ENCODE measurements at places on chromosomes 16 and 17.

- DNase-seq: no peak
Measured at GRCh38 chr17:34581446-34582184, 2.2 kb downstream of the TMEM132E start.

DNA sequence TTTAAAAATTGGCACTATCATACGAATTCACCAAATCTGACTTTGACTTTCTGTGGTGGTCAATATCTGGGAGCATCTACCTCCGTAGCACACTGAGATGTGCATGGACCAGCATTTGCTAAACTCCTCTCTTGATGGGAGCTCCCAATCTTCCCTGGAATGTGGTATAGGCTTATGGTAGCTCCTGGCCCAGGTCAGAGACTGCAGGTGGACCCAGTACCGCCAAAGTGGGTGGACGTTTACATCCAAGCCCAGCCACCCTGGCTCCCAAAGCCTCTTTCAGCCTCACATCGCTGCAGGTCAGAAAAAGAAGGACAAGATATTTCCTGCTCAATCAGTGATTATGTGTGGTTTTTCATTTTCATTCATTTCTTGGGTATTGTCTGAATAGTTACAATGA, 43.1 kb upstream of the NKD1 start:
- DNase-seq: no peak

GRCh38 chr16:84780544-84781376, 39.0 kb upstream of the CRISPLD2 start:
- DNase-seq: no peak

- no peak for DNase-seq
Measured at GRCh38 chr17:27810902-27811557, 10.7 kb upstream of the NOS2 start.

DNA sequence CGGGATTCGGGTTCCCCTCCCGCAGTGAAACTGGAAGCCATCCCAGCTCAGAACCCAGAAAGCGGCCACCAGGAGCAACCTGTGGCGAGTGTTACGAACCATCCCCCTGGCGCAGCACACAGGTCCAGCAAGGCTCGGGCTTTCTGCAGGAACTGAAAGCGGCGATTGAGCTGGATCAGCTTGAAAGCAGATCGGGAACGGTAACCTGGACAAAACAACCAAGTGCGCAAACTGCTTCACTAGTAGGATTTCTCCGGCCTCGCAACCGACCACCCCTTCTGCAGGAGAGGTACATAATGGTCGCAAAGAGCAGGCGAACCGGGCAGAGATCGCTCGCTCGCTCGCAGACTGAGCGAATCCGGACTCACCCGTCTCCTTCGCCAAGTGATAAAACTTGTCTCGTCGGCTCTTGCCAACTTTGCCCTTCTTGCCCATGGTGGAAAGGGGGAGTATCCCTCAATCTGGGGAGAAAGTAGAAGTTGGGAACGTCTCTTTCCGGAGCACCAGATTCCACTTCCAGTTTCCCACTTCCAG, 696 bp upstream of the PSMC5 start:
- no peak for DNase-seq

DNA sequence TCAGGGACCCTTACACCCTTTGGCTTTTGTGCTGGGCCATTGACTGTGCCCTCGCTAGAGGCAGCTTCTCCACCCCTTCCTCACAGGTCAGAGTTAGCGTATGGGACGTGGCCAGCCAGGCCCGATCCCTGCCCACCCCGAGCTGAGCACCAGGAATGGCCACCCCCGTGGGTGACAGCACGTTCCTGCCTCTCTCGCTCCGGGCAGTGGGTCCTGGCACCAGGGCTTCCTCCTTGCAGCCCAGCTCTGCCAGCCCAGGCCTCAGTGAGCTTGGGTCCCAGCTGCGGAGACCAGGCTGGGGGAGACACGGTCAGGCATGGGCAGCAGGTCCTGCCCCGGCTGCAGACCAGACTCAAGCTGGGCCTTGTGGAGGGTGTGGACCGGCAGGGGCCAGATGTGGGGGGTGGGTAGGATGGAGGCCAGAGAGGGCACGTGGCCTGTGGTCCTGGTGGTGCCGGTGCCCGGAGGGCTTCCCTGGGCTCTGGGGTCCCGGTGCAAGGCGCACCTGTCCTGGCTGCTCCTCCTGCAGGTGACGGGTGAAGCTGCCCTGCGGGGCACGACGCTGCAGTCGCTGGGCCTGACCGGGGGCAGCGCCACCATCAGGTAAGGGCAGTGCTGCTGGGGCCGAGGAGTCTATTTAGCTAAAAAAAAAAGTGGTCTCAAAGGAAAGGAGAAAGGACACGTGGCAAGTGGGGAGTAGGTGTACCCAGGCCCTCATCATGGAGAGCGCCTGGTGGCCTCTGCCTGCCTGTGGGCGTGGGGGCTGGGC, 18.2 kb downstream of the ASPSCR1 start:
- no peak for DNase-seq

DNA sequence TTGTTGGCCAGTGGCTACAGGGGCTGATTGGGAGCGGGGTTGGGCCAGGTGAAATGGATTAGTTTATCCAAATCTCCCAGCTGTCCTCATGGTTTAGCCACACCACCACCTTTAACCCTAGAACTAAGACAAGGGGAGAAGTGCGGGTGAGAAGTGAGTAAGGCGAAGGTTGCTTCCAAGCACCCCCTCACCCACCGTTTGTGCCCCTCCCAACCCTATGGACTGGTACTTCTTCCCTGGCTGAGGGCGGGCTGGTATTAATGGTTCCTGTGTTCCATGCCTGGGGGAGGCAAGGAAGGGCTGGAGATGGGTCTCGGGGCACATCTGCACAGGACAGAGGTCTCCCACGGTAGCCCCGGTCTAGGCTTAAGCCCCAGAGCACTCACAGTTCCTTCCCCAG, 25.1 kb downstream of the NT5M start:
- no peak for DNase-seq

DNA sequence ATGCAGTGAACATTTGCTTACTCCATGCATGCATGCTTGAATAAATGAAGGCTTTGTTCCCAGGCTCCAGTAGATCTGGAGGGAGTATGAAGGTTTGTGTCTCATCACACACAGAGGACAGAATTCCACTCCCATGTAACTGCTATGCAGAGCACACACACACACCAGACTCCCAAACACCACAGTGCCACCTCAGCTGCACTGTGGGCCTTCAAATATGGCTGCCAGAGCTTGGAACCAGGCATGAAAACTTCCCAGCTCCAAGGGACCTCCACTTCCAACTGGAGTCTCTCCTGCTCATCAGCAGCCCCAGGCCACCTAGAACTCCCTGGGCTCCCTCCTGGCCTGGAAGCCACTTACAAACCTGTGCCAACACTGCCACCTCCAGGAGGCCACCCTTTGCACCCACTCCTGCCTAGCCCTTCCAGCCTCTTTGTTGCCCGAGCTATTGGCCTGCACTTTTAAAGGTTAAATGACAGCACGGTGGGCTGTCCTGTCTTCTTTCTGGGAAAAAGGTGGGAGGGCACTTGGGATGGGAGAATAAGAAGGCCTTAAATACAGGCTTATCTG, 151.2 kb downstream of the ZNF423 start:
- DNase-seq: no peak

- no peak for DNase-seq
Measured at GRCh38 chr16:88526906-88527185, 43.4 kb upstream of the ZC3H18 start.

DNA sequence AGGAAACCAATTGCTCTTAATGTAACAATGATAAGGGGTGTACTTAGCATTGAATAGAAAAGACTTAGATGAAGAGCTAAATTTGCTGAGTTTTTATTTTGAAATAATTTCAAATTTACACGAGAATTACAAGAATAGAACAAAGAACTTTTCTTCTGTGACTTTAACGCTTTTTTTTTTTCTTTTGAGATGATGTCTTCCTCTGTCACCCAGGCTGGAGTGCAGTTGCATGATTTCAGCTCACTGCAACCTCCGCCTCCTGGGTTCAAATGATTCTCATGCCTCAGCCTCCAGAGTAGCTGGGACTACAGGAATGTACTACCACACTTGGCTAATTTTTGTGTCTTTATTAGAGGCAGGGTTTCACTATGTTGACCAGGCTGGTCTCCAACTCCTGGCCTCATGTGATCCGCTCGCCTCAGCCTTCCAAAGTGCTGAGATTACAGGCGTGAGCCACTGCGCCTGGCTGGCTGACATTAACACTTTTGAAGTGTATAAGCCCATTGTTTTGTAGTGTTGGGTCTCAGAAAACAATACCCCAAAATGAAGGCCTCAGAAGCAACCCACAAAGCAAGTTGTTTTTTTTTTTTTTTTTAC, 2.1 kb downstream of the TEN1 start:
- no peak for DNase-seq

DNA sequence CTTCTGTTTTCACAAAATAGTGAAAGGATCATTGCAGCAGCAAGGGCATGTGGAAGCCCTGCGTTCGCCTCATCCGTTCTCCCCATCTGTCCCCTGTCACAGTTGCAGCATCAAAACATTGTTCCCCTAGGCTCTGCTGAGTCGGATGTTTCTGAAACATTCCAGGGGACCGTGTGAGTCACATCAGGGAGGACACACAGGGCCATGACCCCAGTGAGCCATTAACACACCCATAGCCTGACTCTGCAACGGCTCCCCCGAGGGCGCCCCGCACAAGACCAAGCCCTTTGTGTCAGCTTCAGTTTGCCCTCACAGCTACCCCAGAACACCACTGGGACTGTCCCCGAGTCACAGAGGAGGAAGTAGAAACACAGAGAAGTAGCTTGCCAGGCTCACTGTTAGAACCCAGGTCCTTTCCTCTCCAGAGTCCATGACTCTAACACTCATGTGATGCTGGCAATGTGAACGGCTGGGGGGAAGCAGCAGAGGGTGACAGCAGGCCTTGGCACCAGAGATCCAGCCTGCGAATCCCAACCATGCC, 63.3 kb upstream of the HSBP1 start:
- DNase-seq: no peak

- DNase-seq: no peak
Measured at GRCh38 chr17:65857718-65858117, 296.3 kb upstream of the AXIN2 start.

- no peak for DNase-seq
Measured at GRCh38 chr16:30737794-30738648, 10.2 kb upstream of the PHKG2 start.

GRCh38 chr17:65529761-65530522, 31.5 kb downstream of the AXIN2 start:
- DNase-seq: no peak

DNA sequence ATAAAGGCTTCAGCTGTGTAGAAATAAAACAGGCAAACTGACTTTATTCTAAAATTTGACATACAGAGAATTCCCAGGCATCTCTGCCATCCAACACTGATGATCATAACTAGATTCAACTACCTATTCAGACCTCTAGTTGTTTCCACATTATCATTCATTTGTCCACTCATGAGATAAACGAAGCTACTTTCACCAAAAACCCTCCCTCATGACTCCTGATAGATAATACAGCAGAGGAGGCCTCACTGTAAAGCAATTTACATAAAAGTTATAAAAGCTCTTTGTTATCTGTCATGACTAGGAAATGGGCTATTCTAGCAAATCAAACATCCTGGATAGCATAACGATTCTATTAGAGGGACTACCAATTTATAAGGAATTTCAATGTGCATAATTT, 19.6 kb upstream of the RFFL start:
- DNase-seq: no peak

- DNase-seq: no peak
Measured at GRCh38 chr17:6512552-6512951, 43.8 kb downstream of the PITPNM3 start.

DNA sequence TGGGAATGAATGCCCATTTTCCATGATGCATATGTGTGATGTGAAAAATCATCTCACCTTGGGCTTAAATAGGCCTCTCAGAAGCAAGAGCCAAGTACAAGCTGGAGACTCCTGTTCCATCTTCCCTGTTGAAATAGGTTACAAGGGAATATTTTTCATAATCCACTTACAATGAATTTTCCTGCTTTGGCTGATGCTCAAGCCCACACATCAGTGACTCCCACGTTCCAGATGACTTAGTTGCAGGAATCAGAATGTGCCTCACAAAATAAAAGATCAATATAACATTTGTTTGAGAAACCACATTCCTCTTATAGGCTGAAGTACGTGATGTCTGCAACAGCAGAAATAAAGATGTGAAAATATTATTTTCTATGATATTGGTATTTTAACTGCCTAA, 24.1 kb downstream of the ANKFN1 start:
- DNase-seq: no peak

GRCh38 chr17:48027322-48027981, 10.1 kb downstream of the COPZ2 start:
- DNase-seq: no peak

DNA sequence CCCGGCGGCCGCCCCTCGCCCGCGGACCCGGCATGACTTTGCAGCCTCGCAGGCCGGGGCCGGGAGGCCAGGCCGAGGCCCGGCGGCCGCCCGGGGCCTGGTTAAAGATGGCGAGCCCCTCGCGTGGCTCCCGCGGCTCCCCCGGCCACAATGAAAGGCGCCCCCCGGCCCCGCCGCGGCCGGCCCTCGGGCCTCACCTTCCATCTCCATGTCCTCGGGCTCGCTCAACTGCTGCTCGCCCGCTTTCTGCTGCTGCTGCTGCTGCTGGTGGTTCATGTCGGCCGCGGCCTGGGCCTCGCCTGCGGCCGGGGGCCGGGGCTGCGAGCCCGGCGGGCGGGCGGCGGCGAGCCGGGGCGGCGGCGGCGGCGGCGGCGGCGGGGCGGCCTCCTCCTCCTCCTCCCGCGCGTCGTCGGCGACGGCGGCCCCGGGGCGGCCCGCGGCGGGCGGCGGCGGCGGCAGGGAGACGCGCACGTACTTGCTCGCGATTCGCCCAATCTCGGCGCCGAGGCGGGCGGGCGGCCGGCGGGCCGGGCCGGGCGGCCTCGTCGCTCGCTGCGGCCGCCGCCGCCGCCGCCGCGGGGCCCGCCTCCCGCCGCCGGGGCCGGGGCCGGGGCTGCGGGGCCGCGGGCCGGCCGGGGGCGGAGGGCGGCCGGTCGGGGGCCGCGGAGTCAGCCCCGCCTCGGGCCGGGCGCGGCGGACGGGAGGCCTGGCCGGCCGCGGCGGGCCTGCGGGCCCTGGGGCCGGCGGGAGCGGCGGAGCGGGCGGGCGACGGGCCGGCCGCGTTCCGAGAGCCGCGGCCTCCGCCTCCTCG, 491 bp downstream of the USP7 start:
- DNase-seq: no peak

DNA sequence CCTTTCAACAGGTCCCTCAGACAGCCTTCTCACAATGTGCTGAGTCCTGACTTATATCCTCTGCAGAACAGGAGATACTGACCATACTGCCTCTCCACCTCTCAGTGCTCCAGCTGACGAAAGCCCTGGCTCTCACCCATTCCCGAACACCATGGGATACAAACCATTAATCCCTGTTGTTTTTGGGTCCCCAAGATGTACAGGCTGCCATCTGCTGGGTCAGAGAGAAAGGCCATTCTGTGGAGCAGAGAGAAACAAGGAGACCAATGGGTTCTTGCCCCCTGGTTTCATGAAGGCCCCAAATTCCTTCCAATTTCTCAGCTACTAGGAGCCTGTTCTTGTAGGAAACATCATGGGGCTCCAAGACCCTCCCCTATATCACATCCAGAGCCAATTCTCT, 3.0 kb downstream of the ERN2 start:
- DNase-seq: no peak

GRCh38 chr16:68126395-68126794, 41.2 kb downstream of the NFATC3 start:
- no peak for DNase-seq

- DNase-seq: no peak
Measured at GRCh38 chr17:61175298-61176142, 224.1 kb upstream of the TBX2 start.

GRCh38 chr16:87918866-87919680, 17.3 kb downstream of the CA5A start:
- DNase-seq: no peak

- no peak for DNase-seq
Measured at GRCh38 chr16:57640185-57640584, 11.8 kb downstream of the ADGRG1 start.

Data from dorsolateral prefrontal cortex (tissue), 122 donors.